Foreskin fibroblast (primary cell): ENCODE measurements at places on chromosomes 6 and 20.
A peak's percentile ranks its signal among the peaks of the same experiment; 100 is the strongest.

- no peak for DNase-seq
Observed at GRCh38 chr6:53960311-53960710, 150.9 kb upstream of the MLIP start.

DNA sequence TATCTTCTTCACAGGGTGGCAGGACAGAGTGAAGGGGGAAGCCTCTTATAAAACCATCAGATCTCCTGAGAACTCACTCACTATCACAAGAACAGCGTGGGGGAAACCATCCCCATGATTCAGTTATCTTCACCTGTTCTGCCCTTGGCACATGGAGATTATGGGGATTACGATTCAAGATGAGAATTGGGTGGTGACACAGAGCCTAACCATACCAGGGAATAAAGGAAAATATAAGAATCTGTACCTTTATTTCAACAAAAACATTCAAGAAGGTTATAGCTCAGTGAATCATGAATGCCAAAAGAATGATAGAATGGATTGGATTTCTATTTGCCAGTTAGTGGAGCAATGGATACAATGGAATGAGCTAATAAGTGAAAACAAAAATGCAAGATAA is 214.4 kb downstream of the PTPRK start:
- peak; percentile 16 for DNase-seq

DNA sequence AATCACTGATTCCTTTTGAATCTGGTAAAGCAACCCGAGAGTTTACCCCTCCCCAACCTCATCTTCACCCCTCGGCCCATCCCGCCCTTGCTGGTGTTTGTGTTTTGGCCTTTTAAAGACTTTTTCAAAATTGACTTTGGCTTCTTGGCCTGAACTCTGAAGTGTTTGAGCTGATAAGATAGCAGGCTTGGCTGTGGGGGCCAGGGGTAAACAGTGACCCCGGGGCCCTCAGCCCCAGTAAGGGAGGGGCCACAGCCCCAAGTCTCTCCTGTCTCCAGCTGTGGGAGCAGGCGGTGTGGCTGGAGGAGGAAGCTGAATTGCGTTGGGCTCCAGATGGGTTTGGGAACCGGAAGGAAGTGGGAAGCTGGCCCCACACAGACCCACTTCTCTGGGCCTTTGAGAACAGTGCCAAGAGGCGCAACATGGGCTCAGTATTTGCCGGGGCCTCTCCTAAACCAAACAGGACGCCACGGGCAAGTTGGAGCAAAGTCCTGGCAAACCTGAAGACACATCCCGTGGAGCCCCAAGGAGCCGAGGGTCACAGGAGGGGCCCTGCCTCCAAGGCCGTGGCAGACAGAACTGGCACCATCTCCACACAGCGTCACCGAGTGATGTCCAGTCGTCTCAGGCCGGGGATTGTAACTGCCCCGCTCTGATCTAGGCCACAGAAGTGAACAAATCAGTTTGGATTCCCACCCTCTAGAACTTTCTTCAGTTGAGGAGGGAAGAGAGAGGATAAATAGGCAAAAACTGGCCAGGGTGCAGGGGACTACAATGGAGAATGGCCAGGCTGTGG is 54.3 kb upstream of the PTPN1 start:
- DNase-seq = no peak

DNA sequence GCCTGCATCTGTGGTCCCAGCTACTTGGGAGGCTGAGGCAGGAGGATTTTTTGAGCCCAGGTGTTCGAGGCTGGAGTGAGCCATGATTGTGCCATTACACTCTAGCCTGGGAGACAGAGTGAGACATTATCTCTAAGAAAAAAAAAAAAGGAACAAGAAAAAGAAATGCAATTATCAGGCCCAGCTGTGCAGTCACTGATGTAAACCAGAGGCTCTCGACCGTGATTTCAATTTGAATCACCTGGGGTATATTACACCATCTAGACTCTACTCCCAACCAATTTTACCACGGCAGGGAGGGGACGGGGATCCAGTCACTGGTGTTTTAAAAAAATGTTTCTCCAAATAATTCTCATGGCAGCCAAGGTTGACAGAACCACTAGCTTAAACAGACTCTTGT is 48.8 kb upstream of the NKX2-2 start:
- DNase-seq = no peak

- DNase-seq = peak; percentile 40
Observed at GRCh38 chr6:150600301-150601017, 774 bp downstream of the PLEKHG1 start.

GRCh38 chr6:46299253-46299652 is 128.5 kb upstream of the ENPP5 start:
- DNase-seq = no peak

- peak; percentile 33 for DNase-seq
Observed at GRCh38 chr6:148973538-148974208, 226.8 kb downstream of the UST start.

GRCh38 chr6:143941852-143942627 is 66.0 kb downstream of the PLAGL1 start:
- peak; percentile 22 for DNase-seq

- DNase-seq = no peak
Observed at GRCh38 chr6:159390381-159390780, 221.2 kb downstream of the FNDC1 start.

- no peak for DNase-seq
Observed at GRCh38 chr20:14117768-14118167, 122.5 kb downstream of the MACROD2 start.

GRCh38 chr6:168181876-168182275 is 102.9 kb upstream of the FRMD1 start:
- no peak for DNase-seq

GRCh38 chr6:160247457-160247883 is 11.2 kb downstream of the SLC22A2 start:
- DNase-seq = no peak

DNA sequence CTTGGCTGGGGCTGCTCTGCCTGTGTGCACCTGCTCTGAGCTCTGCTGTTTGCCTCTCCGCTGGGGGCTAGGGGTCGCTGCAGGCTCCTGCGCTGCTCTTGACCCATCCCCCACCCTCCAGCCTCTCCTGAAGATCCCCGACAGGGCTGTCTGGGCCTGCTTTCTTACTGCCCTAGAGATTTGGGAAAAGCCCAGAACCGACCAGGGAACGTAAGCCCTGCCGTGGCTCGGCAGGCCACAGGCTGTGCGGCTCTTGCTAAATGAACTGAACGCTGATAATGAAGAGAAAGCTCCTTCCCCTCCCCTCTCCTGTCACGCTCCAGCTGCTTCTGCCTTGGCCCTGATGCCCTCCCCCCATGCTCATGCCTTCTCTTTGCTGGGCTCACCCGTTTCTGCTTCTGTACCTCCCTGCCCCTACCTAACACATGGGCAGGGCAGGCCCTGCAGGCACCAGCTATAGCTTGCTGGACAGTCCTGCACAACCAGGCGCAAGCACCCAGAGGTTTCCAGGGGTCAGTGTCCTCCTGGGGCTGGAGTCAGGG is 32.0 kb upstream of the PCMTD2 start:
- DNase-seq = peak; percentile 14

DNA sequence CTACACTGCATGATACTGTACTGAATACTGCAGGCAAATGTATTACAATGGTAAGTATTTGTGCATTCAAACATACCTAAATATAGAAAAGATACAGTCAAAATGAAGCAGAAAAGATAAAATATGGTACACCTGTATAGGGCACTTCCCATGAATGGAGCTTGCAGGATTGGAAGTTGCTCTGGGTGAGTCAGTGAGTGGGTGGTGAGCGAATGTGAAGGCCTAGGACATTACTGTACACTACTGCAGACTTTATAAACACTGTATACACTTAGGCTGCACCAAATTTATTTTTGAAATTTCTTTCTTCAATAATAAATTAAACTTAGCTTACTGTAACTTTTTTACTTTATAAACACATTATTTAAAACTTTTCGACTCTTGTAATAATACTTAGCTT is 213.1 kb downstream of the ATXN1 start:
- DNase-seq = no peak

DNA sequence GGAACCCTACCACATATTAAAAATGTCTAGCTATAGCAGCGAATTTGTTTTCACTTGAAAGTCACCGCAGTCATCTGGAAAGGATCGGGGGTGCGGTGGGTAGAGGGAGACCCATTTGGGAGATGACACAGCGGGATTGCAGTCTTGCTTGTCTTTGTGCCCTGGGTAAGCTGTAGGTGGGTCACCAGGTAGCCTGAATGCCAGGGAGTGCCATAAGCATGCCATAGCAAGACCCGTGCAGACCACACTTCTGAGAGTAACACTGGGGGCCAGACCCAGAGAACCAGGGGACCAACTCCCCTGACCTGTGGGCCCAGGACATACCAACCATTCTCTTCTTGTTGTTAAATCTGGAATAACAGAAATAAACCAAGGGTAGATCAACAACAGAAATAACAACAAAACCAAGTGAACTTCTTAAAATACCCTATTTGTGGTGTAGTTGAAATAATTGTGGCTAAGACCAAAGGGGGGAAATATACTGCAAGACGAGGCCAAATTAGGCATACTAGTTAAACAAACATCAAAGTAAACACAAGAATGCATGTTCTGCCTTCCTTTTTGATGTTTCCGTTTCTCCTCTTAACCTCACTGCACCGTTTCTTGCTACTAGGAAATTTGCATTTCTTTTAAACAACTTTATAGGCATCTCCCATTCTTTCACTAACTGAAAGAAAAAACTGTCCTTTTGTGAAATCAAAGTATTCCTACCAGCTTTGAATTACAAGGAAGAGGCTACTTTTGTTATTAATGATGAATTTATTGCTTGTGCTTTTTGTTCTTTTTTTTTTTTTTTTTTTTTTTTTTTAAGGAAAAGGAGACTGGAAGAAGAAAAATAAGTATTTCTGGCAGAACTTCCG is 128.2 kb downstream of the SASH1 start:
- no peak for DNase-seq

DNA sequence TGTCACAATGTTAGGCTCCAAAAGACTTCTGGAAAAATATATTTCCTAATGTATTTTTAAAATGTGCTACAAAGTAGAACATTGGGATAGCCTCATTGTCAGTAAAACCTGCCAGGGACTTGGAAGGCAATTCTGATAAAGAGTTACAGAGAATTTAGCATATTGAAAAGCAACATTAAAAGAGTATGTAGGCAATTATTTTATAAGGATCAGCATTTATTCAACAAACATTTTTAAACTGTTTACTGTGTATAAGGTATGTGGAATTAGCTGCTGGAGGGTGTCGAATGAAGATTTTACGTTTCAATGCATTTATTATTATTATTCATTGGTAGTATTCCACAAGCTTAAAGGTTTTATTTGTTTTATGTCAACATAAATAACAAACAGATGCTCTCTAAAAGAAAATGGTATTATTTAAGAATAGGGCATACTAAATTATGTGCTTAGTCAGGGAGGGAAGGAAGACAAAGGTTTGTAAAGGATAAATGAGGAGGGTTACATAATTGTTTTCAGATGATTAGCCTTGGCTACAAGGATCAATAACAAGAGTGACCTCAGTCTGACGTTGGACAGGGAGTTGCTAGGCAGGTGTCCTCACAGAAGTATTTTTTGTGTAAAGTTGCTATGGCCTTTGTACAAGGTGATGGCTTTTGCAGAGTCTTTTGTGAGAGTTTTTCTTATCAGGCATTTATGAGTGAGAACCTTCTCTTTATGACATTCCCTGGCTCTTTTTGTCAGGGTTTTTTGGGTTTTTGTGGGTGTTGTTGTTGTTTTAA is 313.4 kb upstream of the PLCB4 start:
- DNase-seq = no peak

- DNase-seq = no peak
Observed at GRCh38 chr6:84539122-84539856, 225.1 kb downstream of the TBX18 start.

DNA sequence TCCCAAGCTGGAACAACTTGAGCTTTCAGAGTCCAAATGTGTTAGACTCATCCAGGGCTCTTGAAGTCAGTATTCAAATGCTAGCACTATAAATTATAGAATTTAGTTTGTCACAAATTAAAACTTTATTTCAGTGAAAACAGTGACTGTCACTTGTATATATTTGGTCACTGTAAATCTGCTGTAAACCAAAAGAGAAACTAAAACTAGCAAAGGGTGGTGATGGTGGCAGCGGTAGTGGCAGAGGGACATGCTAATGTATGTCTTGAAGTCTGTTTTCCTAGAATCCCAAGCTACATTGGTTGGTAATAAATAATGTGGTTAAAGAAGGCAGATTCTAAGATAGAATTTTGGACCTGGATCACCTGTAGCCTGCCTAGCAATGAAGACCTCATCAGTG is 140.4 kb upstream of the CENPW start:
- DNase-seq = no peak

- DNase-seq = peak; percentile 41
Observed at GRCh38 chr6:152313542-152314482, 323.4 kb downstream of the SYNE1 start.

GRCh38 chr6:161095916-161096315 is 104.3 kb downstream of the MAP3K4 start:
- no peak for DNase-seq

DNA sequence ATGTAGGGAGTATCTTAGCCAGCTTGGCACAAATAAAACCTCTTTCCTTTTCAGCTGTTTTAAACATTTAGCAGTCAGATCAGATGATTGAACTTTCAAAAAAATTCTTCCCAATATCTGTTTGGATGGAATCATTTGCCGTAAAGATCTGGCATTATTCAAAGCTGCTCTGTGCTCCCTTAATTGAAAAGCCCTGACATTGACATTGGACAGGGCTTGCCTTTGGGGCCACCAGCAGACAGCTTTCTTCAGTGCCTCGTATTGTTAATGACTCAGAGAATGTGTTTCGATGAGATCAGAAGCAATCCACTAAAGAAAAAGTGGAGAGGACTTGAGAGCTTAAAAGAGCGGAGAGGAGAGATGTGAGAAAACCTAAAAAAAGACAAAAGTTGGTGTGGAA is 343.5 kb downstream of the NRN1 start:
- no peak for DNase-seq

GRCh38 chr6:158677906-158678578 is 28.2 kb downstream of the SYTL3 start:
- no peak for DNase-seq

DNA sequence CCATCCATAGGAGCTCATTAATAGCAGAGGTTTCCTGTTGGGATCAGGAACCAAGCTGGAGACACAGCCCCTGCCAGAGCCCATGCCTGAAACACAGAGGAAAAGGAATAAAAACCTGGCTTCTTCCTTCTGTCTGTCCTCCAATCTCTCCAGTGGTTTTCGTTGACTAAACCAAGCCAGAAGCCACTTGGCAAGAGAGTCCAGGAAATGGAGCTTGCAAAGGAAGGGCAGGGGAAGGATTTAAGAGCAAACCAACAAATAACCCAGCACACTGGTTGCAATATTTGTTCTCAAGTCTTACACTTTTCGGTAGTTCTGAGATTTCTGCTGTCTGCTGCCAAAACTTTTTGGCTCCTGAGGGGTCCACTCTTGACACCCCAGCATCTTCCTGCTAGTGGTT is 137.0 kb upstream of the BMP2 start:
- no peak for DNase-seq

GRCh38 chr6:56851541-56852259 is 103.2 kb upstream of the BEND6 start:
- peak; percentile 92 for DNase-seq

GRCh38 chr6:165417278-165417865 is 108.0 kb upstream of the C6orf118 start:
- DNase-seq = no peak

GRCh38 chr6:28462401-28462800 is 19.1 kb upstream of the ZSCAN23 start:
- DNase-seq = no peak
